ENCODE measurements at places on chromosomes 13 and 19.

GRCh38 chr19:1106841-1107660 lies 3.3 kb downstream of the GPX4 start:
- peaks cover 19% of the 10 kb centered on the region for H3K4me1 ChIP-seq
- no peaks in the 10 kb centered on the region for H3K27me3 ChIP-seq
- no peak overlapping the region for H3K27ac ChIP-seq

DNA sequence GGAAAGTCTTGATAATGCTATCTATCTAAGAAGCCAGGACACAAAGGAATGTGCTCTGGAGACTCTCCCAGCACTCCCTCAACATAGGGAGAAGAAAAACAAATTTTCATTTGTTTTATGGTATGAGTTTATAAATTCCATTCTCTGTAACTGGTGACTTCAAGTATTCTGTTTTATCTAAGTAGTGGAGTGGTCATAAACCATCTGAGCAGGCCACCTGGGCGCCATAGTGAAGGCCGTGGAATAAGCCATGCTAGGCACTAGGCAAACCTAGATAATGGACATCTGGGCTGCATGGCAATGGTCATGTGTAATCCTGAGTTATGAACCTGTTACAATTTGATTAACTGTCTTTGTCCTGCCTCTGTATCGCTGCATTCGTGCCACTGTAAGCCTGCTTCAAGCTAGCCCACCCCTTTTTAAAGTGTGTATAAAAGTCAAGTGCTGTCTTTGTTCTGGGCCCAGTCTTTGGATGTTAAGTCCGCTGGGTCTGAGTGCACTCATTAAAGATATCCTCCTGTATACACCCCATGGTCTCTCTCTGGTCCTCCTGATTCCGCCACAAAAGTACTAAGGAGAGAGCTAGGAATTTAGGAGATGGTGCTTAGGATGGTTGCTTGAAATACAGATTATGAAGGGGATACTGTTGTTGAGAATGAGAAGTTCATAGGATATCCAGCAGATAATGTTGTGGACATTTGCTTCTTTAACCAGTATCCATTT lies 13.2 kb downstream of the GTF2F2 start:
- H3K4me3 ChIP-seq: no peak overlapping the region
- no peaks in the 10 kb centered on the region for H3K4me1 ChIP-seq
- no peaks in the 10 kb centered on the region for H3K36me3 ChIP-seq
- H3K27ac ChIP-seq: no peak overlapping the region
- no peaks in the 10 kb centered on the region for H3K27me3 ChIP-seq

DNA sequence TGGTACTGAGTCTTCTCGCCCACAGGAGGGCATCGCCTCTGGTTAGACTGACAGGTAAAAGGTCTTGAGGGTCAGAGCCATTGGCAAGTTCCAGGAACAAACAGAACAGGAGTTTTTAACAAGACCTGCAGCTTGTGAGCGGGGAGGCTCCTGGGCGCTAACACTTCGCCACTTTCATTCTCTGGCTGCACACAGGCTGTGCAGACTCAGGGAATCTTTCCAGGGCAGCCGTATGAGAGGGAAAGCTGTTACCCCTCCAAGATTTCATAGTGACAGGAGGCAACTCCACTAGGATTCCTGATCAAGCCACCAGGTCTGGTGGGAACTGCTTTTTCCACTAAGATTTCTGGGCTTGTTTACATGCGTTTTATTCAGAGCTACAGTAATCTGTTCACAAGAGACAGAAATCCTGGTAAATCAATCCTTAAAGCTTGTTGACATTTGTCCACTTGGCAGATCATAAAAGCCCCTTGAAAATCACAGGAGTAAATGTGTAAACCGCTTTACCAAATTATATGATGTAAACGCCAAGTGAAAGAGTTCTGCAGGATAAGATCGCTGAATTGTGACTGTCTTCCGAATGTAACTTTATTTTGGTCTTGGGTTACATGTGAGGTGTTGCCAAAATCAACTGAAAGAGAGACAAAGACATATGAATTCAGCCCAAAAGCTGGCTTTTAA lies 190.6 kb downstream of the MZT1 start:
- H3K4me3 ChIP-seq: no peak overlapping the region
- no peaks in the 10 kb centered on the region for H3K36me3 ChIP-seq
- H3K4me1 ChIP-seq: no peaks in the 10 kb centered on the region

- peaks cover 14% of the 10 kb centered on the region for H3K4me1 ChIP-seq
- DNase-seq: peak; percentile 43
- no peaks in the 10 kb centered on the region for H3K27me3 ChIP-seq
- no peaks in the 10 kb centered on the region for H3K36me3 ChIP-seq
- H3K4me3 ChIP-seq: no peak overlapping the region
Observed at GRCh38 chr19:38932425-38933179, 1.9 kb downstream of the MRPS12 start.

DNA sequence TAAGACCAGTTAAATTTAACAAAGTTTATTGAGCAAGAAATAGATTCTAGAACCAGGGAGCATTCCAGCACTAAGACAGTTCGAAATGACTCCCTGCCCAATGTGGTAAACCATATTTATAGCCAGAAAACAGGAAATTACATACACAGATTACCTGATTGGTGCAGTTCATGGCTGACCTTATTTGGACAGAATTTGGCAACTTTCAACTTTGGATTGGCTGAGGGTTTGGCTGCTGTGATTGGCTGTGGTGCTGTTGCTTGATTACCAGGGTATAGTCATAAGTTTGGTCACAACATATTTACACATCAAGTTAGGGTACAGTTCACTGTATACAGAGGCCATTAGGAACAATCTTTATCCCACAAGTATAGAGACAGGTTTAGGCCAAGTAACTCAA lies 984.8 kb upstream of the MIR17HG start:
- no peak overlapping the region for H3K4me3 ChIP-seq
- no peaks in the 10 kb centered on the region for H3K27me3 ChIP-seq
- H3K36me3 ChIP-seq: no peaks in the 10 kb centered on the region
- no peak for DNase-seq
- H3K27ac ChIP-seq: no peak overlapping the region
- no peaks in the 10 kb centered on the region for H3K4me1 ChIP-seq

DNA sequence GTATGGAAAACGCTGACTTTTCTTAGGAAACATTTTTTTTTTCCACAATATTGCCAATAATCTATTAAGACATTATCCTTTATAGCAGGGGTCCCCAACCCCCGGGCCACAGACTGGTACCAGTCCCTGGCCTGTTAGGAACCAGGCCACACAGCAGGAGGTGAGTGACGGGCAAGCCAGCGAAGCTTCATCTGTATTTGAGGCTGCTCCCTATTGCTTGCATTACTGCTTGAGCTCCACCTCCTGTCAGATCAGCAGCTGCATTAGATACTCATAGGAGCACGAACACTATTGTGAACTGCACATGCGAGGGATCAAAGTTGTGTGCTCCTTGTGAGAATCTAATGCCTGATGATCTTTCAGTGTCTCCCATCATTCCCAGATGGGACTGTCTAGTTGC lies 793.7 kb downstream of the SLITRK5 start:
- H3K27ac ChIP-seq: no peak overlapping the region
- no peak for DNase-seq
- H3K4me1 ChIP-seq: no peaks in the 10 kb centered on the region
- no peaks in the 10 kb centered on the region for H3K27me3 ChIP-seq

GRCh38 chr13:90385781-90386489 lies 961.6 kb upstream of the MIR17HG start:
- H3K4me1 ChIP-seq: no peaks in the 10 kb centered on the region
- H3K36me3 ChIP-seq: no peaks in the 10 kb centered on the region
- H3K27ac ChIP-seq: no peak overlapping the region
- no peak for DNase-seq
- no peak overlapping the region for H3K4me3 ChIP-seq
- no peaks in the 10 kb centered on the region for H3K27me3 ChIP-seq
